ENCODE measurements at places on chromosomes 4 and X. TPM values are rescaled to one million over a fixed set of nuclear protein-coding genes. Genes with fewer than 3 reads are reported as not detected.

The FAM47A gene
- not detected for total RNA-seq

The SSX3 gene
- not detected for total RNA-seq

The TMEM156 gene
- 12.5 TPM for total RNA-seq

DNA sequence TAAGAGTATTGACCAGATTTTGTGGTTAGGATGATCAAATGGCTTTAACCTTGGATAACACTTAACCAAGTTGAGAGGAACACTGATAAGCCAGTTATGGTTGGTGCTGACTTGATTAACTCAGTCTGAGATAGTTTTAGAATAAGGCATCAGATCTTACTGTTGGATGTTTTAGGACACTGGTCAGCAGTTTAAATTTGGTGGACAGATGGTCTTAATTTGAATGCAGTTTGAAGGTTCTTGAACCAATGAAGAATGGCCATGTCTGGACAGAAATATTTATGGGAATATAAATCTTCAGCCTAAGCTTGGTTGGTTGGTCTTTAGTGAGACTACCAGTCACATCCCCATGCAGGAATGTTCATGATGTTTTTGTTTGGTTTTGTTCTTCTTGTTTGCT is 2.6 kb upstream of the GIMD1 start:
- H3K4me1 ChIP-seq: no peaks in the 10 kb centered on the region
- H3K27me3 ChIP-seq: peaks cover 6% of the 10 kb centered on the region
- H3K4me3 ChIP-seq: no peak overlapping the region

- no peaks in the 10 kb centered on the region for H3K4me1 ChIP-seq
- H3K27ac ChIP-seq: no peak overlapping the region
- H3K27me3 ChIP-seq: no peaks in the 10 kb centered on the region
- no peaks in the 10 kb centered on the region for H3K36me3 ChIP-seq
- H3K4me3 ChIP-seq: no peak overlapping the region
Observed at GRCh38 chr4:126136922-126137781, 822.4 kb downstream of the FAT4 start.

GRCh38 chrX:103480526-103480925 is 38.8 kb downstream of the RAB40A start:
- H3K4me1 ChIP-seq: no peaks in the 10 kb centered on the region
- no peak overlapping the region for H3K4me3 ChIP-seq
- H3K36me3 ChIP-seq: no peaks in the 10 kb centered on the region
- no peak overlapping the region for H3K27ac ChIP-seq
- no peaks in the 10 kb centered on the region for H3K27me3 ChIP-seq
- no peak for DNase-seq

DNA sequence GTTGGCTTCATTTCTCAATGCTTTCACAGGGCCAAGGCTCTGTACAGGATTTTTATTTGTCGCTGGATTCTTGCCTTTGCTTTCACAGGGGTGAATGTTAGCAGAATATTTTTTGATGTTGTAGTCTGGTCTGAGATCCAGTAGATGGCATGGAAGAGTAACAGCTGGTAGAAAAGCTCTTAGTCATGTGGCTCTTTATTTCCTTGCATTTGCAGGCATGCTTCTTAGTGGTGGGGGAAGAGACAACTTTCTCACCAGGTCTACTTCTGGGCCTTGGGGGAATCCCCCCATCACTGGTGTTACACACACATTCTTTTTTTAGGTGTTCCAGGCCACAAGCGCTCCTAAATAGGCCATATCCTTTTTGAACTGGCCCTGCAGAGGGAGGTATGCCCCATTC is 58.2 kb upstream of the DKK2 start:
- H3K4me3 ChIP-seq: no peak overlapping the region
- DNase-seq: no peak
- no peaks in the 10 kb centered on the region for H3K36me3 ChIP-seq
- no peaks in the 10 kb centered on the region for H3K27me3 ChIP-seq

DNA sequence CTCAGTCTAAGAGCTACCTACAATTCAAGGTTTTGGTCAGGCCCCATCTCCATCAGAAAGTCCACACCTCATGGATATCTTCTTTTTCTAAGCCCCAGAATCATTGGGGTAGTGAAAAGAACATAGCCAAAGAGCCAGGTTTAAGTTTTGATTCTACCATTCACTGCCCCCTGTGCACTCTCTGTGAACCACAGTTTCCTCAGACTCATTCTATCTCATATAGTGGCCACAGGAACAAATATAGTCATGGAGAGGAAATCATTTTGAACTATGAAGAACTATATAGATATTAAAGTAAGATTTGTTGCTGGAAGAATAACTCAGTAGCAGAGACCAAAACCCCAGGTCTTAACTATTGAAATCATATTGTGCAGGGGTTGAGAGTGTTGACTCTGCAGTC is 3.3 kb downstream of the SYTL5 start:
- no peaks in the 10 kb centered on the region for H3K27me3 ChIP-seq
- no peaks in the 10 kb centered on the region for H3K36me3 ChIP-seq
- H3K4me1 ChIP-seq: no peaks in the 10 kb centered on the region

DNA sequence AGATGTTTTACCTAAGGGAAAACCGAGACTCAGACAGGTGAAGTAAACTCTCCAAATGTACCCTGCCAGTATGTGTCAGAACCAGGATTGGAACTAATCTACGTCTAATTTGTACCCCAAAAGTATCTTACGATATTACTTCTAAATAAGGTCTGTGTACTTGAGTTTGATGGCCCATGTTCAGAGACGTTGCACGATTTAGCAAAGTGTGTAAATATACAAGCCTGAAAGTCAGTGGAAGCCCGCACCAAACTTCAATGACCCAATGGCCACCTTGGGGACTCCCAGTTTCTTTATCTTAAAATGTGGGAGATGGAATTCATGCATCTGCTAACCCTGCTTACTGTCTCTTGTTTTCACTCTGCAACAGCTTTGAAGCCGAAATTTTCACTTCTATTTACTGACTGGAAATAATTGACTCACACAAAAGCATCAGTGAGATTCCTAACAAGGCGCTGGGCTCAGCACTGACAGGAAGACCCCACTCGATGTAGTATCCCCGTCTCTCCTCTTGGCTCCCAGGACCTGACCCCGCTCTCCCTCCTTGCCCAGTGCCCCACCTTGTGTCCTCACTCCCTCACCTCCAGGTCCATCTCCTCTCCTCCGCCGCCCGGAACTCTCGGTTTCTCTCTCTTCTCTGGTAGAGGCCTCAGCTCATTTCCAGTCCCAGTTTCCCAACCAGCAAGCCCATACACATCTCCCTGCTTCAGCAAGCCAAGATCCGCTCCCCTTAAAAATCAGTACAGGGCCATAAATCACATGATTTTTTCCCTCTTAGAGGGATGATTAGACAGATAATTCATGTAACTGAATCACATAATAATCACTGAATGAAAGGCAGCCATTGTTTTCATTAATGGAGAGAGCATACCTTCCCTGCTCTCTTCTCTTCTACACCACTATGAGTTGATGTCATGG is 42.8 kb downstream of the ENPP6 start:
- H3K36me3 ChIP-seq: no peaks in the 10 kb centered on the region
- no peaks in the 10 kb centered on the region for H3K4me1 ChIP-seq
- DNase-seq: no peak
- H3K27me3 ChIP-seq: no peaks in the 10 kb centered on the region

All from T-cell (primary cell).